ENCODE measurements at places on chromosomes 5 and 9.
A peak's percentile ranks its signal among the peaks of the same experiment; 100 is the strongest.

DNA sequence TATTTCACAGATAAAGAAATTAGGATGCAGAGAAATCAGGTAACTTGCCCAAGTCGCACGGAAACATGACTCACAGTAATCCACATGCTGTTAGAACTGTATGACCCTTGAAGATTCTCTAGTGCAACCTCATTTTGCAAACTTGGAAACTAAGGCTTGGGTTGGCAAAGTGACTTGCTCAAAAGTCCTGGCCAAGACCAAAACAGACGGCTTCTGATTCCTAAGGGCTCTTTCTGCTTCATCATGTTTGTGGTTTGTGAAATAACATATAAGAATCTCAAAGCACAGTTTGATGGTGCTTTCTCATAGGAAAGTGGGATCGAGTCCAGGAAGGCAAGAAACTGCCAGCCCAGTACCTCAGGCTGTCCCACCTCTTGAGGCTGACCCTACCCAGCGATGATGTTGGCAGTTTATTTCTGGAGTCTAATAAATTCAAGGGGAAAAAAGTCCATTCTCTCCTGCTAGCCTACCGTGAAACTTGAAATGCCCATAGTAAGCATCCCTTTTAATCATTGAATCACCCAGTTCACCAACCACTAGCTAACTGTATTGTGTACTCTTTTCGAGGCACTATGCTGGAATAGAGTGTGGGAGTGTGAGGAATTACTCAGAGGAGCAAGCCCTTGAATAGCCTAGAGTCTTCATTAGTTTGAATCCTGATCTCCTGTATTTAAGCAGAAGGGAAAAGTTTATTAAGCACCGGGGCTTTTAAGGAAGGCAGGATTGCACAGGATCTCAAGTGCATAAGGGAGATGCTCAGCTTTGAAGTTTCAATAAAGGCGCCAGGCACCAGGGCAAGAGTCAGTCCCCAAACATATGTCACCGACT, 14.1 kb downstream of the CAPSL start:
- ATAC-seq: no peak

DNA sequence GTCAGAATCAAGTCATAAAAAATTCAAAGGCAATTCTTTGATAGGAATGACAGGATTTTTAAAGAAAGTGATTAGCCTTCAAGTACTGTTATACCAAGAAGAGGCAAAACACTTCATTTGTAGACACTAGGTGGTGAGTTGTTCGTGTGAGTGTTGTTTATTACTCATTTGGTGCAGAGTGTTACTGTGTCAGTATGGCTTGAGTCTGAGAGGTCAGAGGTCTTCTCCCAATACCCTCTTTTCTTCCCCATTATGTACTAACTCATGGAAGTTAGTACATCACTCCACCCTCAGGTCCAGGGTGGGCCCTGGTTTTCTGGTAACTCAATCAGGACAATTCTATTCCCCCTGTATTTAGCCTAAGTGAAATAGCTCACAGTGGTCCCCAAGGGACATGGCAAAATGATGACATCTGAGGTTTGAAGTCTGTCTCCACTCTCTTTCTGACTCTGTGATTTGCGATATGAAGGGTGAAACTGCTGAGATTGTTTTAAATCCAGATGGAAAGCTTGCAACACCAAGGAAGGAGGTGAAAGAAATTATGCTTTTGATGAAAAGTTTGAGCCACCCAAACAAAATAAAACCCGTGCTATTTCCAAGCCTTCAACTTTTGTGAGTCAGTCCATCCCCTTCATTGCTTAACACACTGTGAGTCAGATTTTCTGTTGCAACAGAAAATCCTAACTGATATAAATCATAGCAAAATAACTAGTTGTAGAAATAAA, 56.8 kb downstream of the NUDT12 start:
- ATAC-seq: no peak

DNA sequence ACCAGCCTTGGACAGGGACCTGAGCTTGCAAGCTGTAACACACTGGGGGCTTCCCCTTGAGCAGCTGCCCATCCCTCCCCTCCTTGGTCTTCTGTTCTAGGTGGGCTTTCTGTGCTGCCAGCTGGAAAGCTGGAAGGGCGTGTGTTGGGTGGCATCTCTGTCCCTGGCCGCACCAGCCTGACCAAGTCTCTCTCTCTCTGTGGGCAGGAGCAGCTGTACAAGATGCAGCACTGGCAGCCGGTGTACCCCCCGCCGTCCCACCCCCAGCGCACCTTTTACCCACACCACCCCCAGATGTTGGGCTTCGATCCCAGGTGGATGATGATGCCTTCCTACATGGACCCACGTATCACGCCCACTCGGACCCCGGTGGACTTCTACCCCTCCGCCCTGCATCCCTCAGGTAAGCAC, 32.1 kb upstream of the POMT1 start:
- no peak for ATAC-seq

DNA sequence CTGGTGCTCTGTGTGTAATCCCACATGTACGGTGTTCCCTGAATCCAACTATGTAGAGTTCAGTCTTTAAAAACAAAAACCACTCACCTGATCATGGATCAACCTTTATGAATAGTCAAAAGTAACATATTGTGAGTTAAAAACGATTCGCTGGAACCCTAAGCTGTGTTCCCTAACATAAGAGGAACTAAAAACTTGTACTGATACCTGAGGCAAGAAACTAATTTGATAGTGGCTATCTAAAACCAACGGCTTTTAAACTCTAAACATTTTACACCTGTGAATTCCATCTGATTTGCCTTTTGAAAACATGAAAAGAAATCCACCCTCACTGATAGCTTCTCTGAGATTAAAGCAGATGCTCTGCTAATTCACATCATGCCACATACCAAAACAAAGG, 101.5 kb downstream of the DEPDC1B start:
- no peak for ATAC-seq

- no peak for ATAC-seq
Measured at GRCh38 chr5:7753596-7753995, 97.3 kb downstream of the CFAP90 start.

- no peak for ATAC-seq
Measured at GRCh38 chr9:76255781-76256455, 138.3 kb downstream of the RFK start.

GRCh38 chr9:133371261-133371711, 4.6 kb downstream of the SURF4 start:
- no peak for ATAC-seq

- no peak for ATAC-seq
Measured at GRCh38 chr5:15763754-15764153, 263.8 kb downstream of the FBXL7 start.

GRCh38 chr9:99876190-99876589, 30.3 kb upstream of the STX17 start:
- peak; percentile 43 for ATAC-seq

DNA sequence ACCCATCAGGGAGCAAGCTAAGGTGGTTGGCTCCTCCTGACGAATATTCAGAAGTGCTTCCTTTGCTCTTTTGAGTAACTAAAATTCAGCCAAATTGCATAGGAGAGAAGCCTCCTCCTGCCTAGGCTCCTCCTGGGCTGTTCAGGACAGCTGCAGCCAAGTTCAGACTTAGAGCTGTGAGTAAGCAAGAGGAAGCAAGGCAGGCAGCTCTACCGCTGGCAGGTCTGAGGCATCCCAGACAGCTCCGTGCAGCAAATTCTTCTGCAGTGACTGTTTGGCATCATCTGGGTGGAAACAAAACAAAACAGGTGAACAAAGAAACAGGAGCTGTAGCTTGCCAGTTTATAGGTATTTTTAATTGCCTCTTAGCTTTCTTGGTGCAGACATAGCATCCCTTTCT, 421.0 kb downstream of the GADD45G start:
- ATAC-seq: no peak

DNA sequence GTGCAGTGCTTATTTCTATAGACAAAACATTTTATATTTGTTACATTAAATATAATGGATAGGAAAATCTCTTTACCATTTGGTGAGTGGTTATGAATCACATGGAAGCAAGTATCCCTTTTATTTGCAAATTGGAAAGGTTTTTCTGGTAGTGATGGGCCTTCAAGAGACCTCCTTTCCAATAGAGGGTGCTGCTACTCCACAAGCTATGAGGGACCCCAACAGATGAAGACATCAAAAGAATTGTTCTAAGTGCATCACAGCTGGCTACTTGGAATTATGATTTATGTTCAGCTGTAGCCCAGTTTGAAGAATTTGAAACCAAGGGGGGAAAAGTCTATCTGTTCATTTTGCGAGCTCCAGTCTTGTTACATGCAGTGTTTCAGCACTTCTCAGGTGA, 493.7 kb upstream of the SGCD start:
- ATAC-seq: no peak

GRCh38 chr5:43362725-43363435, 49.3 kb downstream of the CCL28 start:
- no peak for ATAC-seq

DNA sequence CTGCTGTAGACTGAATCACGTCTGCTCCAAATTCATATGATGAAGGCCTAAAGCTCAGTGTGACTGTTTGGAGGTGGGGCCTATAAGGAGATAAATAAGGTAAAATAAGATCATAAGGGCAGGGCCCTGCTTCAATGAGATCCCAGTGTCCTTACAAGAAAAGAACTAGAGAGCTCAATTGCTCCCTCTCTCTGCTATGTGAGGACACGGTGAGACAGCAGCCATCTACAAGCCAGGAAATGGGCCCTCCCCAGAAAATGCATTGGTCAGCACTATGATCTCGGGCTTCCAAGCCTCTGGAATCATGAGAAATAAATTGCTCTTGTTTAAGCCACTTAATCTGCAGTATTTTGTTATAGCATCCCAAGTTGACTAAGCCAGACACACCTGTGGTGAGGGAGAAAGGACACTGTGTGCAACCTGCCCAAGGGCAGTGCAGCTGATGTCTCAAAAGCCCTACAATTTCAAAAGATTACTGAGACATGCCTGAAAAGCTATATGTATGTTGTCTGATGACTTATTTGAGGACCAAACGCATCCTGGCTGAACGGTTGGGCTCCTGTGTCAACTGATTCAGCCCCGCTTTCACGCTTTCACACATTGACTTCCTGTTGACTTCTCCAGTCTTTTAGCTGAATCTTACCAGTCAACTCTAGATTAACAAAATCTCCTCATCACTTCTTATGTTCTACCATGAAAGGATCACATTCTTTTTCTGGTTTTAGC, 13.2 kb downstream of the GZMK start:
- peak; percentile 52 for ATAC-seq

GRCh38 chr5:54024466-54024865, 285.9 kb downstream of the ARL15 start:
- no peak for ATAC-seq

- peak; percentile 49 for ATAC-seq
Measured at GRCh38 chr9:129177443-129177790, 644 bp downstream of the IER5L start.

- no peak for ATAC-seq
Measured at GRCh38 chr5:91293131-91293530, 90.0 kb downstream of the ARRDC3 start.

DNA sequence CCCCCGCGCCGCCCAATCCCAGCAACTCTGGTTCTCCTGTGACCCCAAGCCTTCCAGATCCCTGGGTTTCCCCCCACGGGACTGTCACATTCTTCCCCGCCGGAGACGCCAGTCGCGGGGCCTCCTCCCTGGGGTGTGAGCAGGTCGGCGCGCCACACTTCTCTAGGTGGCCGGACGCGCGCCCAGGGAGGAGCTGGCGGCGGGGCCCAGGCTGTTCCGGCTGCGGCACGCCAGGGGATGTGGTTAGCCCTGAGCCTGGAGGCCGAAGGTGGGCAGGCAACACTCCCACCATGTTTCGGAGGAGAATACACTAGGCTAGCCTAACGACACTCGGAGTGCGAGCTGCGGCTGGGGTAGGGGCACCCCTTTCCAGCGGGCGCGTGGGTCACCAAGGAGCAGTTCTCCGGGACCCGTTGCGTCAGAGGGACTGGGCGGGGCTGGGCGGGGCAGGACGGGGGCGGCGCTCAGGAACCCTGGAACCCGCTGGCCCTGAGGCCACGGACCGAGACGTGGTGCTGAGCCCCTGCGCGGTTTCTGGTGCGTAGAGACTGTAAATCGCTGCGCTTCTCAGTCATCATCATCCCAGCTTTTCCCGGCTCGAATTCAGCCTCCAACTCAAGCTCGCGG, at the start of gene SLC27A6:
Gene SLC27A6 (plus strand): TSS at position 478 of the 627 bp plus-strand sequence. CDS start 650 bp downstream, outside the sequence.
- no peak for ATAC-seq

GRCh38 chr5:109186759-109187158, 223.0 kb downstream of the PJA2 start:
- no peak for ATAC-seq

DNA sequence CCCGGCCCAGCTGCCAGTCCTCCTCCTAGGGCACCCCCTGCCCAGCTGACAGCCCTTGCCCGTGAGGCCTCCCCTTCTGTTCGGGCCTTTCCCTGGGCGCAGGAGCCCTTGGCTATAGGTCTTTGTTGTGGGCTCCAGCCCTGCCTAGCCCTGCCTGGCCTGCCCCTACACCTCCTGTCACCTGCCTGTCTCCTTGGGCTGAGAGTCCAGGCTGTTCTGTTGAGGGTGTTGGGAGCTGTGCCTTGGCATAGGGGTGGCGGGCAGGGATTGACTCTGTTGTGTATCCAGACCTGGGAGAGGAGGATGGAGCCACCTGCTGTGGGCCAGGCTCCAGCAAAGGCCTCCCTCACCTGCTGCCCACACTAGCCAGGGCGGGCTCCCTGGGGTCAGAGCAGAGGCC, 11.6 kb downstream of the FCN2 start:
- ATAC-seq: no peak

DNA sequence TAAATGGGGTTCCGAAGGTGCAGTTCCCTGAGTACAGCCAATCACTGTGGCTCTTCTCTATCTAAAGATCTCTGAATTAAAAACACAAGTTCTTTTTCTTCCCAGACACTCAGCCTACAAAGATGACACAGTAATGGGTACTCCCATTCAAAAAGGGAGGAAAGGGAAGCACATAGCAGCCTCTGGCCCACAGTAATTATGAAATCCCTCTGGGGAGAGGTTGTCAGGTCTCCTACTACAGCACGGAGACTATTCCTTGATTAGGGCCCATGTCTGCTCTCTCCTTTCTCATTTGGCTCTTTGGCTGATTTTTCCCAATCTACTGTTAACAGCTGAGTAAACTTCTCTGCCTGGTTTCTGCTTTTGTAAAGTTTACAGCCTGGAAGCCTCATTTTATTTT, 62.0 kb upstream of the RANBP3L start:
- no peak for ATAC-seq

DNA sequence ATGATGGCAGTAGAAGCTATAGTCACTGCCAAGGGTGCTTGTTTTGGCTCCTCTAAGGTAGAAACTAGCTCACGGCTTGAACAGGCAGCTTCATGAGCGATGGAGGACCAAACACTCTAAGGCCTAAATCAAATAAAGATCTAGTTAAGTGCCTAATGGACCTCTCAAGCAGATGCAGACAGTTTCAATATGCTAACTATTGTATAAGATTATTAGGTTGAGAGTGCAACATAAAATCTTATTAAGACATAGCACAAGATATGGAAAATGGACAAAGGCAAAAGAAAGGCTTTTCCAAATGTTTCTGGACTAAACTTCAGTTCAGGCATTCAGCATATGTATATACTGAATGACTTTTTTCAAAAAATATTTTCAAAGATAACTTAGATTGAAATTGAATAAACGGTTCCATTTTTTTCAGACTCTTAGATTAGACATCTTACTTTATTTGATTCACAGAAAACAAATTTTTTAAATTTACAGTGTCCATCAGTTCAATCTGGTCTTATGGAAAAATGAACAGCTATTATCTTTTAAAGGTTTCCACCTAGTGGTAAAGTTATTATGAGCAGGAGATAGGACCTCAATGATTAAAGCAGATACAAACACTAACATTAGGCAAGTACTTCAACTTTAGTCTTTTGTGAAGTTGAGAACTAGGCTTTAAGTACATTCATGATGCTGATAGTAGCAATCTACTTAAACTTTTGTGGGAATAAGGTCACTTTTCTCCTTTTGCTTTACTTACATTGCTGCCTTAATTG, 1167.7 kb downstream of the MAT2B start:
- ATAC-seq: no peak

GRCh38 chr5:97400537-97400936, 217.5 kb upstream of the RIOK2 start:
- ATAC-seq: no peak

- ATAC-seq: no peak
Measured at GRCh38 chr5:171895081-171895480, 109.5 kb downstream of the SMIM23 start.

All from stimulated activated memory B cell treated with anti-CD40 and anti-IgM and Interleukin-4, amounts not matched to agents 10 μg/mL and 1 μg/mL and 100 μg/mL, for 72 hours (primary cell).